ENCODE measurements at places on chromosomes 2 and 18. TPM values are rescaled to one million over a fixed set of nuclear protein-coding genes. Genes with fewer than 3 reads are reported as not detected.

- H3K27me3 ChIP-seq: no peaks in the 10 kb centered on the region
- no peak overlapping the region for H3K4me3 ChIP-seq
- no peak overlapping the region for H3K27ac ChIP-seq
Observed at GRCh38 chr18:25621144-25621543, 269.2 kb upstream of the ZNF521 start.

GRCh38 chr2:223654384-223654915, 52.3 kb upstream of the SCG2 start:
- no peaks in the 10 kb centered on the region for H3K36me3 ChIP-seq
- no peak overlapping the region for H3K27ac ChIP-seq
- DNase-seq: no peak

DNA sequence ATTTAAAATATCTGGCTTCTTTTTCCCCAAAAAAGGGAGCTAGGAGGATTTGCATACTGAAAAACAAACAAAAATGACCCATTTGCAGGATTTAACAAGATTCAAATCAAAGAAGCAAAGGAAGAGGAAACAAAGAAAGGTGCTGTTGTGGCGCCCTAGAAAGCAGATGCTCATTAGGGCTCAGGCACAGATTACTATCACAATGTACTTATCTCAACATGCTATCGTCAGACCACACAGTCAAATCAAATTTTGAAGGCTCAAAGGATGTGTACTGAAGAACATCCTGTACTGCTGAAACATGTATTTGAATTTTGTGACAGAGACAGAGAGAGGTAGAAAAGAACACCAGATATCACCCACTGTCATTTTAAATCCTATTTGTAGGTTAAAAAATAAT, 10.9 kb downstream of the RBMS1 start:
- H3K36me3 ChIP-seq: no peaks in the 10 kb centered on the region
- H3K4me1 ChIP-seq: peaks cover 77% of the 10 kb centered on the region
- H3K27ac ChIP-seq: peak overlapping the region; percentile 39
- DNase-seq: peak; percentile 82
- H3K4me3 ChIP-seq: no peak overlapping the region

GRCh38 chr2:200703926-200704637, 107.6 kb upstream of the BZW1 start:
- no peak overlapping the region for H3K4me3 ChIP-seq
- no peaks in the 10 kb centered on the region for H3K27me3 ChIP-seq
- H3K4me1 ChIP-seq: peaks cover 11% of the 10 kb centered on the region
- no peaks in the 10 kb centered on the region for H3K36me3 ChIP-seq
- DNase-seq: no peak

GRCh38 chr2:240868286-240869108, at the start of gene AGXT:
Gene AGXT, plus strand, starts transcription at chr2:240868824. Its CDS starts 42 bp downstream, at chr2:240868866.
- H3K27ac ChIP-seq: no peak within 1 kb of the TSS
- no peak within 1 kb of the TSS for H3K4me3 ChIP-seq
- H3K4me1 ChIP-seq: no peaks in the 10 kb centered on the region

DNA sequence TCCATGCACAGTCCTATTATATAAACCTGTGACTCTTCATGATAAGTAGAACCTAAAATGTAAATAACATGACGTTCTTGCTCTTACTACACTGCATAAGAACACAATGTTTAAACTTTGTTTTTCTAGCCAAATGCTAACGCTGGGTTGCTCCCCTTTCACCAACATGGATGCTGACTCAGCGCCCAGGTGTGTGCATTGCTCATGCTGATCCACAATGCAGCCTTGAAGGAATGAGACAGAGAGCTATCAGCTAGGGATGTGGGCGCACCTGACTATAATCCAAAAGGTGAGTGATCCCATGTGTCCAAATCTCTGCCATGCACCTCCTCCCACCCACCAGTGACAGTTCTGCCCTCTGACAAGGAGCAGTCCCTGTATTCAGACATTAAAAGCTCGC, 235.0 kb downstream of the IRS1 start:
- H3K36me3 ChIP-seq: no peaks in the 10 kb centered on the region
- no peak for DNase-seq
- H3K4me1 ChIP-seq: no peaks in the 10 kb centered on the region
- no peaks in the 10 kb centered on the region for H3K27me3 ChIP-seq

DNA sequence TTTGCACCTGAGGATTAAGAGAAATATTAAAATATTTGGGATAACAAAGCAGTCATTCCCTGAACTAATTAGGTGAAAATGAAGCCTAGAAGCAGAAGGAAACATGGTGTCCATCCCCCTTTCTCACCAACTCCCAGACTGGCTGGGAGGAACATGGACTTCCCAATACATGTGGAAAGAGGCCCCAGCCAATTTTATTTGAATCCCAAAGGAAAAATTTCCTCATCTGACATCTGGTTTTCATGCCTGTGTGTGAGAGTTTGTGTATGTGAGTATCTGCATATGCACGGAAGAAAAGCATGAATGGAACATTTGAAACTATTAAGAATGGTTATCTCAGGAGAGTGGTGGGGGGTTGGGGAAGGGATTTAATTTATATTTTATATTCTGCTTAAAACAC, 84.3 kb downstream of the COPS8 start:
- no peaks in the 10 kb centered on the region for H3K36me3 ChIP-seq
- no peaks in the 10 kb centered on the region for H3K4me1 ChIP-seq
- H3K27ac ChIP-seq: no peak overlapping the region
- no peak for DNase-seq
- peaks cover 2% of the 10 kb centered on the region for H3K27me3 ChIP-seq

DNA sequence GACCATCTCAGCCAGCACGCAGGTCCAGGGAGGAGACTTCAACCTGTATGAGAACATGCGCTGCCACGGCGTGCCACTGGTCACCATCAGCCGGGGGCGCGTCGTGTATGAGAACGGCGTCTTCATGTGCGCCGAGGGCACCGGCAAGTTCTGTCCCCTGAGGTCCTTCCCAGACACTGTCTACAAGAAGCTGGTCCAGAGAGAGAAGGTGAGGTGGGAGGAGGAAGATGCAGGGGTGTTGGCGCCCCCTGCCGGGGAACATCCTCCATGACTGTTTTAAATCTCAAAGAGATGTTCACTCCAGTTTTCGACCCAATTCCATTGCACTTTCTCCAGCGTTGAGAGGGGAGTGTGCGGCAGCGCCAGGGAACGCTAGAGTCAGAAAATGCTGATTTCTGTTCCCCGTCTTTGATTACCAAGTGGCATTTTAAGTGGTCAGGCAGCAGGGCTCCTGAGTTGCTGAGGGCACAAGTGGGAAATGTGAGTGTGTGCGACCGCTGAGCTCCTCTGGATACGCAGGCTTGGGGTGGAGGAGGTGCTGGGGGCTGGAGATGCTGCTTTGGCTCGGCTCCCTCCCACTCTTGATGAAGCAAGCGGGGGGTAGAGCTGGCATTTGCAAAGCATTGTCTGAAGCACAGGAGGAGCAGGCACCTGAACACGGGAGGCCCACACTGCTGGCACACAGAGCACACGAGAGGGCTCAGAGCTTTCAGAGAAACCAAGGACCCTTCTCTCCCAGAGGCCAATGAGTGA, 27.7 kb upstream of the MAPRE3 start:
- H3K27ac ChIP-seq: no peak overlapping the region
- H3K4me1 ChIP-seq: no peaks in the 10 kb centered on the region
- no peaks in the 10 kb centered on the region for H3K27me3 ChIP-seq
- H3K36me3 ChIP-seq: no peaks in the 10 kb centered on the region
- peak; percentile 53 for DNase-seq

DNA sequence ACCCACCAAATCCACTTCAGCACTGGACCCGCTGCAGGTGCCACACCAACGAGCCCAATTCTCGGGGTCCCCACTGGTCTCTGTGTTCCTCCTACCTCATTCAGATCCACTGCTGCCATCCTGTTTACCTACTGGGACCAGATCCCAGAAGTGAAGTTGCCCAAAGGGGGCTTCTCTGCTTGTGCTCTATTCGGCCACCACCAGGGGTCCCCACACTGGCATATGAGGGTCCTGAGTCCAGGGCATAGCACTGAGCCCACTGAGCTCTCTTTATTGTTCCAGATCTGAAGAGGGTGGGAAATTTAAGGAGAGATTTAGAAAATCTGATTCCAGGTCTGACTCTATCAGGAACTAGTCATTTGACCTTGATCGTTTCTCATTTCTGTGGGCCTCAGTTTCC, 2.4 kb downstream of the GPR45 start:
- no peaks in the 10 kb centered on the region for H3K27me3 ChIP-seq
- no peak overlapping the region for H3K4me3 ChIP-seq
- H3K36me3 ChIP-seq: no peaks in the 10 kb centered on the region
- DNase-seq: no peak
- no peaks in the 10 kb centered on the region for H3K4me1 ChIP-seq

DNA sequence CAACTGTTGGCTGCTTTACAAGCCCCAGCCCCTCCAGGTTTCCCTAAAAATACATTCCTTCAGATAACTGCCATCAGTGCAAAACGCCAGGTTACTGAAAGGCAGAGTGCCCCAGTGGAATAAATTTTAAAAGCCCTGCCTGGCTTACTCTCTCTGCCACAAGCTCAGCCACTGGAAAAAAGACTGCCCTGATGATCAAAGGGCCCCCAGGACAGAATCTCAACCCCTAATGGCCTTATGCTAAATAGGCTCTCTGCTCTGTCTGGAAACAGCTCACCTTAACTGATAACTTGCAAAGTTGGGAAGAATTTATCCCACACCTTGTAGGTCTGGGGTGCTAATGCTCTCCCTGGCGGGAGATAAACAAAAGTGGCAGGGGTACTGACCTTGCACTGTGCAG, 33.9 kb downstream of the CFAP53 start:
- no peaks in the 10 kb centered on the region for H3K4me1 ChIP-seq
- H3K27me3 ChIP-seq: no peaks in the 10 kb centered on the region
- no peaks in the 10 kb centered on the region for H3K36me3 ChIP-seq
- DNase-seq: no peak

- H3K27ac ChIP-seq: no peak overlapping the region
- H3K27me3 ChIP-seq: no peaks in the 10 kb centered on the region
- H3K4me1 ChIP-seq: peaks cover 45% of the 10 kb centered on the region
- H3K36me3 ChIP-seq: no peaks in the 10 kb centered on the region
- no peak for DNase-seq
Observed at GRCh38 chr2:160363961-160364360, 129.6 kb downstream of the RBMS1 start.

DNA sequence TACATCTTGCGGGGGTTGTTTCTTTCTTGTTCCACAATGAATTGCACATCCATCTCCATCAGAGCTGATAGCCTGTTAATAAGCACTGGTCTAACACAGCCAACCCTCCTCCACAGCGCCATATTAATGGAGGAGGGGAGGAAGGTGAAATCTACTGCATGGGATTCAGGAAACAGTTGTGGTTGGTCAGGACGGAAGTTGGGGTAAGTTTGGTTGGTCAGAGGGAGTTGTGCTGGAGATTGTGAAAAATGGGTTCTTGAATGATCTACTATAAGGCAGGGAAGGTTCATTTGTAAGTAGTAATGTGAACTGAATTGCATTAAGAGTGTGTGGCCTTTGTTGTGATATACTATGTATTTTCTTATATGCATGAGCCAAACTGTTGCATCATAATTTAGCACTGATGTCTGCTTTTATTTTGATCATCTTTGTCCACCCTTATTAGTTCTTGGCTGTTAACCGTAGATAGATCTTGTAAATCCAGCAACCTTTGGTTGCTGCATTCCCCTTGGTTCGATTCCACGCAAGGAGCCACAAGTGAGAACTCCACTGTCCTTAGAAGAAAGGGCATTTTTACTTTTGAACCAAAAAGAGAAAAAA, 150.6 kb upstream of the MAPRE2 start:
- no peaks in the 10 kb centered on the region for H3K36me3 ChIP-seq
- H3K4me1 ChIP-seq: no peaks in the 10 kb centered on the region
- H3K27me3 ChIP-seq: no peaks in the 10 kb centered on the region
- no peak overlapping the region for H3K27ac ChIP-seq
- no peak overlapping the region for H3K4me3 ChIP-seq

DNA sequence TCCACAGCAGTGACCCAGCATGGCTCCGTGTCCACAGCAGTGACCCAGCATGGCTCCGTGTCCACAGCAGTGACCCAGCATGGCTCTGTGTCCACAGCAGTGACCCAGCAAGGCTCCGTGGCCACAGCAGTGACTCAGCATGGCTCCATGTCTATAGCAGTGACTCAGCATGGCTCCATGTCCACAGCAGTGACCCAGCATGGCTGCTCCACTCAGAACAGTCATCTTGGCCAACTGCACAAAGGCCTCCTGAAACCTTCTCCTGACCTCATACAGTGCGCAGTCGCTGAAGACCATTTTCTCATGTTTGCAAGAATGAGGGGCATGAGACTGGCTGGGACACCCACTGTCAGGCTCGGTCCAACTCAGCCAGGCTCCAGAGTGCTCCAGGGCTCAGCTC, 333.4 kb upstream of the RAB6C start:
- H3K27ac ChIP-seq: no peak overlapping the region
- H3K36me3 ChIP-seq: no peaks in the 10 kb centered on the region

GRCh38 chr18:62279561-62279960, 45.5 kb upstream of the TNFRSF11A start:
- no peaks in the 10 kb centered on the region for H3K27me3 ChIP-seq
- peaks cover 26% of the 10 kb centered on the region for H3K36me3 ChIP-seq
- no peak for DNase-seq

DNA sequence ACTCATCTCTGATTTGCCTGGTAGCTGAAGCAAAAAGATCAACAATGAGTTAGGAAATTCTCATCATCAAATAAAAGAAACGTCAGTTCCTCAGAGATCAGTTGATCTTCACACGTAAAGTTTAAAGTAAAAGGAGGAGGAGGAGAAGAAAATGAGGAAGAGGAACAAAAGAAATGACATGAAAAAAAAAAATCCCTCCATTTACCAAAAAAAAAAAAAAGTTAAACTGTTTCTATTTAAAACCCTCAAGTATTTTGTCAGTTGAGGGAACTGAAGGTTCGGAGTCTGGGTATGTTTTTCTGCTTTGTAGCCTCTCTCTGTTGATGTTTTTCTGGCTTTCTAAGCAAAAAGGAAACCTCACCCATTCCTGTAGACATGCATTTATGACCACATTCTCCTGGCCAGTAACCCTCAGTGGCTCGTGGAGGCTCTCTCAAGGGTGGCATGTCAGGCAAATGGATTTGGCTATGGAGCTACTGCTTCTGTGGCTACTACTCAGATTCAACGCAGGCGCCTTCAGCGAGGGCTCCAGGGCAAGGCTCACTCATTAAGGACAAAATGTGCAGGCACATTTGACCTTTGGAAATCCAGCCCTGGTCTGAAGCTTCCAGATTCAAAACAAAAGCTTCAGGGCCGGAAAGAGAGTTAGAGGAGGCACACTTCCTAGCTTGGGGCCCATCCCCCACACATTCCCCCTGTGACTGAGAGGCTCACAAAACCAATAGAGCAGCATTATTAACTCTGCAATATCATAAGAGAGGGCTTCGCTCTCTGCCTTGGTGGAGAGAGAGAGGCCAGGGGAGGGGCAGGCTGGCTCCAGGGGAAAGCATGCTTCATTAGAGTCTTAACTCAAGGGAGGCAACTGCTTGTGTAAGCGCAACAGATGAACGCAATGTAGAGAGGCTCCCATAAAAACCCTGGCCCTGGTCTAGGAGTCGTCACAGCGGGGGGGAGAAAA, 22.3 kb downstream of the KLF7 start:
- no peaks in the 10 kb centered on the region for H3K27me3 ChIP-seq
- no peak overlapping the region for H3K4me3 ChIP-seq
- peak overlapping the region; percentile 69 for H3K27ac ChIP-seq

- no peaks in the 10 kb centered on the region for H3K27me3 ChIP-seq
- no peak overlapping the region for H3K4me3 ChIP-seq
- no peaks in the 10 kb centered on the region for H3K36me3 ChIP-seq
- no peaks in the 10 kb centered on the region for H3K4me1 ChIP-seq
Observed at GRCh38 chr18:24868760-24869237, 408.4 kb downstream of the HRH4 start.

The GALNT14 gene
- total RNA-seq: 0.32 TPM

The PRKAG3 gene
- total RNA-seq: not detected

The KCNG2 gene
- not detected for total RNA-seq

The PTPRN gene
- total RNA-seq: not detected

The PLEKHH2 gene
- 1.2 TPM for total RNA-seq

The NRP2 gene
- total RNA-seq: 2.1 TPM

The POTEJ gene
- not detected for total RNA-seq

The ABCG8 gene
- not detected for total RNA-seq

The FMNL2 gene
- total RNA-seq: 0.94 TPM

The FOXI3 gene
- total RNA-seq: not detected

Data from CD4-positive, alpha-beta memory T cell (primary cell).